ENCODE measurements at places on chromosomes 16 and 17.

- peak; percentile 39 for DNase-seq
Measured at GRCh38 chr17:50354776-50355175, 8.8 kb downstream of the XYLT2 start.

DNA sequence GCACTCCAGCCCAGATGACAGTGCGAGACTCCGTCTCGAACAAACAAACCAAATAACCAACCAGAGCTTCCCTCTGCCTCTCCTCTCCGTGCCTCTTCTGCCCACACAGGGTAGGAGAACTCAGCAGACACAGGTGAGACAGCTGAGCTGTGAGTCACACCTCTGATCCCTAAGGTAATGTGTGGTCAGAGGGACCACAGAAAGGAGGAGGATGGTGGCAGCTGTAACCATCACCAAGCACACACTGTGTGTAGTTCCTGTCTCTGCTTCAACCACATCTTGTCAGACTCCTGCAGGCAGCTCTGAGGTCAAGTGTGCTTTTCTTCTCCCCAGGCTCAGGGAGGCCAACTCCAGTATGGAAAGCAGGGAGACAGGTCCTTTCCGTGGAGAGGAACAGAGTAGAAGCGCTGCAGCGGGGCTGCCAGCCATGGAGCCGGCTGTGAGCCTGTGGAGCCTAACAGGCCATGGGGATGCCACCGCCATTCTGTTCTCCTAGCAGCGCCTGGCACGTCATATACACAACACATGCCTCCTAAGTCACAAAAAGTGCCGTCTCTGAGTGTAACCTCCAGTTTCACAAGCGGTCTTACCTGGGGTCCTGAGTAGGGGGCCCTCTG is 7.1 kb downstream of the NUDT16L1 start:
- no peak for DNase-seq

- no peak for DNase-seq
Measured at GRCh38 chr16:85146922-85147651, 34.8 kb upstream of the CIBAR2 start.

- DNase-seq, result no peak
Measured at GRCh38 chr17:4520060-4520893, 21.6 kb downstream of the SPNS2 start.

DNA sequence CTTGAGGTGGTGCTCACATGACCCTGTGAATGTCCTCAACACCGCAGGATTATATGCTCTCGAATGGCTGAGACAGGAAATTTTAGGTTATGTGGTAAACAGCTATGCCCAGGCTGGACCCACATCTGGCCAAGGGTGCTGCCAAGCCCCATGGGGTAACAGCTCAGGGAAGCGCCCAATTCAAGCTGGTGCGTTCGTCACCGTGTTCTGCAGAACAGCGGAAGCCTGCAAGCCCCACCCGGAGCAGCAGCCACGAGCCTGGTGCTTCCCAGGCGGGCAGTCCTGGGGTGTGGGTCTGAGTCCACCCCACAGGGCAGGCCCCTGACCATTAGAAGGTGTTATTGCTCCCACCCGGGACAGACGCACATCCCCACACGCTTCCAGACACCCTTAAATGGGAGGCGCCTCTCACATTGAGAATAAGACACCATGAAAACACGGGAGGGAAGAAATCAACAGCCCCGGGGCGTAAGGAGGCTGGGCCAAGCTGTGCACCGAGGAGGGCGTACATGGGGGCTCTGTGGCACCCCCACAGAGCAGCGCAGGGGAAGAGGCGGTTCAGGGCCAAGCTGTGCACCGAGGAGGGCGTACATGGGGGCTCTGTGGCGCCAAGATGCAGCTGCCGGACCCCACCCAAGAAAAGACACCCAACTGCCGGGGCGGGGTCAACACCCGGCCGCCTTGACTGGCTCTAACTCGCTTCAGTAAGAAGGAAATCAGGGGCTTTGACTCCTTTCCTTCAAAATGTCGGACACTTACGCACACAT is 2.9 kb upstream of the CYBA start:
- no peak for DNase-seq

- no peak for DNase-seq
Measured at GRCh38 chr17:67156269-67157199, 88.5 kb downstream of the HELZ start.

DNA sequence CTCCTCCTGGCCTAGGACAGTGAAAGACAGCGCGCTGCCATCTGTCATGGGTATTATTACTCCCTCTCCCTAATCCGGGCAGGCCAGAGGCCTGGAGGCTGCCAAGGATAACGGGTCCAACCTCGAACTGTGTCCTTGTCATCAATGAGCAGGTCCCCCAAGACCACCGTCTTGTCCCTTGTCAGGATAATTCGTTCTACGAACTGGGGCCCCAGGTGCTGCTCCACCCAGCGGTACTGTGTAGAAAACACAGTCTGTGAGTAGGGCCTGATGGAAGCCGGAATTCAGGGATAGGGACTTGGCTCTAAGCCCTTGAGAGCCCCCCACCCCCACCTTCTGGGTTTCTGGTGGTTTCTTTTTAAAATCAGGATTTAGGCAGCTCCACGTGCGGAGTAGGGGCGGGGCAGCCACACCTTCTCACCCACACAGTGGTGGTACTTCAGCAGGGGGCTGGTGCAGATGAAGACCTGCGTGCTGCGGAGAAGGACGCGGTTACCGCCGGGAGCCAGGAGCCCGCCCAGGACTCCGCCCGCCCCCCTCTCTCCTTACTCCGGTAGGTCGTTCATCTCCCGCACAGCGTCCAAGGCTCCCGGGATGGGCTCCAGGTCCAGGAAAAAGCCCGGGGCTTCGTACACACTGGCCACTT is 787 bp downstream of the NT5C start:
- DNase-seq, result peak; percentile 76

- no peak for DNase-seq
Measured at GRCh38 chr16:28085389-28086171, 22.1 kb upstream of the GSG1L start.

- no peak for DNase-seq
Measured at GRCh38 chr16:8251298-8251697, 339.0 kb downstream of the TMEM114 start.

DNA sequence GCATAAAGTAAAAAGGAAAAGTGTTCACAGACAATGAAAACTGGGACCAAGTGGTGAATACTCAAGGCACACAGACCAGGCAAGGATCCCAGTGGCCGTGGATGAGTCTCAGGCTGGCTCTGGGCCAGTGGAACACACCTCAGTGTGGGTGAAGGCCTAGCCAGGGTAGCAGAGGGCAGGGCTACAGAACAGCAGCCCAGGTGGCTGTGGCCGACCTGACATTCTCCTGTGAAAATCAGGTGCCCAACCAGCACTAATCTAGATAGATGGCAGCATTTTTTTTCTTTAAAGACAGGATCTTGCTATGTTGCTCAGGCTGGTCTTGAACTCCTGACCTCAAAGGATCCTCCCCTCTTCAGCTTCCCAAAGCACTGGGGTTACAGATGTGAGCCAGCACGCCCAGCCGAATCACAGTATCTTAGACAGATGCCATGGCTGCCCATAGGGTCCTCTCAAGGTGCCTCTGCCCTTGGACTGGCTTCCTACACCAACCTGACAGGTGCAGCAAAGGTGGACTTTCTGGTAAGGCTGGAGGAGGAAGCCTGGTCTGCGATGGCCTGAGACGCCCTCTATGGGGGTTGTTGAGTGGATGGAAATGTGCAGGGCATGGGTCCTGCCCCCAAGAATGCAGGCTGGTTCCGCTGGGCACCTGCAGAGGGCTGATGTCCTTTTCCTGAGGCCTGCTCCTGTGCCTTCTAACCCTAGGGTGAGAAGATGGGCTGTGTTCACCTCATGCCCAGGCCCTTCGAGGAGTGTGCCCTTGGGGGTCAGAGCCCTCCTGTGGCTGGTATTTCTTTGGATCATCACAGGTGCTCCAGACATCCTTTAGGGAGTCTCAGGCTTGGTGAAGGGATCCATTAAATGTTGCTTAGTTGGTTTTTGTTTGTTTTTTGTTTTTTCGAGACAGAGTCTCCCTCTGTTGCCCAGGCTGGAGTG is 3.8 kb upstream of the P4HB start:
- DNase-seq, result no peak

DNA sequence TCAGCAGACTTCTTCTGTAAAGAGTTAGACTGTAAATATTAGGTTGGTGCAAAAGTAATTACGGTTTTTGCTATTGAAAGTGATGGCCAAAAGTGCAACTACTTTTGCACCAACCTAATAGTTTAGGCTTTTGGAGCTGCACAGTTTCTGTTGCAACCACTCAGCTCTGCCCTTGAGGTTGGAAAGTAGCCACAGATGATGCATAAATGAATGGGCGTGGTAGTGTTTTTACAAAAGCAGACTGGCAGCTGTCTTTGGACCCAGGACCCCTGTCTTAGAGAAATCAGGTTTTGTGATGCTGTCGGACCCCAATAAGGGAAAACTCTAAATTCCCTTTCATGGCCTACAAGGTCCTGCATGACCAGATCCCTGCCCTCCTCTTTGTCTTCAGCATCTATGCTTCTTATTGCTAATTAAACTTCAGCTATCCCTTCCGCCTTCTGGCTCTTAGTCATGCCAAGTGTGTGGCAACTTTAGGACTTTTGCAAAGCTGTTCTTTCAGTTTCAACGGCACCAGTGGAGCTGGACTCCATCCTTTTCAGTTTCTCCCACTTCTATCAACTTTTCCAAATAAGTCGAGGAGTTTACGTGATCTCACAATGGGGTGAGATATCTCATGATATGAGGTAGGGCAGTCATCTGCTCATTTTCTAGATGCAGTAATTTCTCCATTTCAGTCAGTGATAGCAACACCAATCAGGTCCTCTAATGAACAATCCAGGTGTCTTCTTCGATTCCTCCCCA is 232.3 kb downstream of the XYLT1 start:
- no peak for DNase-seq

DNA sequence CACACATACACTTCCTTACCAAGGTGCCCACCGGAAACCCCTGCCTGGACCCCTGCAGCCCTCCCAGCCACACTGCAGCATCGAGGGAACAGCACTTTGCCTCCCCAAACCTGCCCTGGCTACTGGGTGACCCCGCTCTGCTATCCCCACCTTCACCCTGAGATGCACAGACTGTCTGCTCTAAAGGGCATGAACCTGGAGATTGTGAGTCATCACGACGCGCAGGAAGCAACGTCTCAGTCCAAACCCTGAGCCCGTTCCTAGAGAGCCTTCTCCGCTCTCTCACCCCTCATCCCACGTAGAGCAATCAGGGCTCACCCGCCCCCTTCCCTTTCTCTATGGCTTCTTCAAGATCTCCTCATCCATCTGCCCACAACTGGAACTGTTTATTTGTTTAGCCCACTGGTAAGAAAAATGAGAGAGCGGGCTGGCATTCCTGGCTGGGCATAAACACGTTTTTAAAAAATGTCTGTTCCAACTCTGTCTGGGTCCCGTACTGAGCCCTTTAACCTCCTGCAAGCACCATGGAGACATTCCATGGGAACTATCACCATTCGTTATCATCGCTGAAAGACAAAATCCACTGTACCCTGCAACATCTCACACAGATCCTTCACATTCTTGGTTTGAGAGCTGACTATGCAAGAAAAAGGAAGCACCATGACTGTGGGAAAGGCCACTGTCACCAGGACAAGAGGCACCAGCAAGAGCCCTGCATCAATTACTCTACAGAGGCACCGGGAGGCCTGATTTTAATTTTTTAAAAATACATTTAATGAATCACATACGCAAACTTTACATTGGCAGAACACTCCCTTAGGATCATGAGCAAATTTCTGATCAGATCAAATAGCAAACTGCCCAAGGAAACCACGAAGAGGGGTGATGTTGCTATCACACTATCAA is 28.2 kb downstream of the ZFHX3 start:
- peak; percentile 38 for DNase-seq

DNA sequence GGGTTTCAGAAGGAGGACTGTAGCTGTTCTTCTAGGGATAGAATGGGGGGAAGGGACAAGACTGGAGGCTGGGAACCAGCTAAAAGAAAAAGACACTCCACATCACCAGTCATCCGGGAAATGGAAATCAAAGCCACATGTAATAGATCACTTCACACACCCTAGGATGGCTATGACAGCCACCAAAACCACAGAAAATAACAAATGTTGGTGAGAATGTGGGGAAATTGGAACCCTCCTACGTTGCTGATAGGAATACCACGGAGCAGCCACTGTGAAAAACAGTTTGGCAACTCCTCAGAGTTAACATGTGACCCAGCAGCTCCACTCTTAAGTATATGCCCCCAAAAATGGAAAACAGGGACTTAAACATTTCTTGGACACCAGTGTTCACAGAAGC is 2.3 kb downstream of the TLE7 start:
- DNase-seq, result no peak

DNA sequence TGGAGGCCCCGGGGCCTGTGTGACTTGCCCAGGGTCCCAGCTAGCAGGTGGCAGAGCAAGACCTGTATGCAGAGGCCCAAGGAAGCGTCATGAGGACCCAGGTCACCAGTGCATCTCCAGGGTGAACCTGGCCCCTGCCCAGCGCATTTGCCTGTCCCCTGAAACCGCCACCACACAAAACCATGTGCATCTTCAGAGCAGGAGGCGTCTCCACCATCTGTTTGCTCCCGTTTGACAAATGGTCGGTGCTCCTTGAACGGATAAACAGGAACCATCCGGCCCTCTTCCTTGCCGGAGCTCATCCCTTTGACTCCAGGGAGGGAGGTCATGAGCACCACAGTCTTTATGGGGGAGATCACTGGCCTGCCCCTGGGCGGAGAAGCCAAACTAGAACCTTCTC is 62.5 kb downstream of the JPH3 start:
- DNase-seq, result no peak

DNA sequence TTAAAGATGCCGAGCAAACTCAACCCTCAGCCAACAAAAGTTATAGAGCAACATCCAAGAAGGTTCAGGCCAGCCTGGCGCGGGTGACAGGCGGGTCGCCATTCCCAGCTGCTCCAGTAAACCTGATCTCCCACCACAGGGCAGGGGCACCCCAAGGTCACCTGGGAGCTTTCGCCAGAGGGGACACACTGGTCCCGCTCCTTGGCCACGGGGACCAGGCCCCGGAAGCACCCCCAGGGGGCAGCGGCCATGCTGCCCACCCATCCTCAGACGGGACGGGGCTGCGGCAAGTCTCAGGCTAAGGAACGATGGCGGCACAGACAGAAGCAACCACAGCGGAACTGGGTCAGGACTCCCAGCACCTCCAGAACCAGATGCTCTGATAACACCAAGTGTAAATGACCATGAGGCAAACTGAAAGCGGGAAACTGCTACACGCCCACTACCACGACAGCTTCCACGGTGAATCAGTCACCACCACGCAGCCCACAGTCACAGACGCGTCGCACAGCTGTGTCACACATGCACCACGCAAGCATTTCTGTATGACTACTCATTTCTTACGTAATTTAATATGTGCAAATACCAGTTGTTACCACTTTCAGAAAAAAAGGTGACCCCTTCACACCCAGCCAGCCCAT is 14.1 kb upstream of the CCDC154 start:
- no peak for DNase-seq

- no peak for DNase-seq
Measured at GRCh38 chr17:48251950-48252349, 144.4 kb downstream of the SNX11 start.
